ENCODE measurements at places on chromosomes 1 and 21.
A peak's percentile ranks its signal among the peaks of the same experiment; 100 is the strongest.

DNA sequence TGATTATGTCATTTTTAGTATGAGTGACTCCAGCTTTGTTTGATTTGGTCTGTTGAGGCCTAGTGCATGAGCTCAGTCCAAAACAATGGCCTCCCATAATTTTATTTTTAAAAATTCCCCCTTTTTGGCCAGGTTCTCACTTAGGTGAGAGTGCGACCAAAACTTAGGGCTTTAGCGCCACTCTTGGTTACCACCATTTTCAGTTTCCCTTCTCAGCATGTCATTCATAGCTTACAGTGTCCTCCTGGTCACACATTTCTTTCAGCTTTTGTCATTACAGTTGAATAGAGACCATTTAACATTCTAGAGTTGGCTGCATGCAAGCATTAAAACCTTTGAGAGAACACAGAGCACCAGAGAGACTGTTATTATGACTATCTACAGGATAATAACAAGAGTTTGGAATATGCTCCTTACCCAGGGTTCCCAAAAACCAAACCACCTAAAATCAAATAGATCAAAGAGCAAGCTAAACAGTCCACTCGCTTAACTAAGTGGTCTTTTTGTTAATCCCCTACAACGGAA is 85.4 kb downstream of the TLR5 start:
- DNase-seq = no peak

DNA sequence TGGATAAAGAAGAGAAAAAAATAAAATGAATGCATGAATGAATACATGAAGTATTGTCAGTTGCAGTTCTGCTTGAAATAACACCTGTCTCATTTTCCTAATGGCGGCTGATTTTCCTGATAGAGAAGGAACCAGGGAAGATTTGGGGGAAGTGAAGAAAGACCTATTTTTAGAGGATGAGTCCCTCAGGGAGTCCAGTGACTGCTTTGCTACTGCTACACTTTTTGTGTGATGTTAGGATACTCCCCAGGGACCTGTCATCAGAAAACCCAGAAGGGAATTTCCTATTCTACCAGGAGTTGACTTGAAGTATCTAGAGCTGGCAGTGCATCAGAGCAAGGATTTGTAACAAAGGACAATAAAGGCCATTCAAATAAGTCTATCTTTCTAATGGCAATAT is 114.8 kb downstream of the MAB21L3 start:
- no peak for DNase-seq

DNA sequence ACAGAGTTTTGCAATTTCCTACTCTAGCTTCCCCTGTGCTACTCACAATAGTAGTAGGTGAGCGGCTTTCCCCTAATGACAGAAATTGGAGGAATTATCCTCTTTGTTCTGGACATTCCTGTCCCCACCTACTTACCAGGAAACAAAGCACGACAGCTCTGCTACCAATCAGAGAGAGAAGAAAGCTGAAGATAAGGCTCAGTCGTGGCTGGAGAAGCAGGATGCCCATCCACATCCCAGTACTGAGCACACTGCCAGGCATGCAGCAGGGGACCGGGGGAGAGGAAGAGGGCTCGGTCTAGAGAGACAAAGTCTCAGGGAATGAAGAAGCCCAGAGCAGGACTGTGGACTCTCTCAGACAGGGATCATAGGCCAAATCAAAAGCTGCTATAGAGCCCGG is 134.1 kb upstream of the KRTAP19-8 start:
- no peak for DNase-seq

GRCh38 chr1:241654019-241654418 is 1.9 kb downstream of the WDR64 start:
- no peak for DNase-seq

DNA sequence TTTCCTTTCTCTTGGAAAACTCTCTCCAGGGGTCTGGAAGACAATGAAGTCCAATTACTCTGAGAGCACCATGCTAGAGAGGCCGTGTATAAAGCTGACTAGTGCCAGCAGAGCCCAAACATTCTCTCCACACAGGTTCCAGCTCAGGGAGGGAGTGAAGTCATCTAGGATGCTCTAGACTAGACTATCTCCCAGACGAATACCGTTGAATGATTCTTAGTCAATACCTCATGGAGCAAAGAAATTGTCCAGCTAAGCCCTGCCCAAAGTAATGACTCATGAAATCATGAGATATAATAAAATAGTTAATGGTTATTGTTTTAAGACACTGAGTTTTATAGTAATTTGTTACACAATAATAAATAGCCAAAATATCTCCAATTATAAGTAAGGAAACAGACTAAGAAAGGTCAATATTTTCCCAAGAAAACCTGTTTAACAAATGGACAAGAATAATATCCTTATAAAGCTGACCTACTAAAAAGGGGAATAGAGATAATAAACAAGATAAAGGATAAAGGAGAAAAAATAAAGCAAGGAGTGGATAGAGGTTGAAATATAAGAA is 163.9 kb upstream of the LRRC7 start:
- DNase-seq = no peak

DNA sequence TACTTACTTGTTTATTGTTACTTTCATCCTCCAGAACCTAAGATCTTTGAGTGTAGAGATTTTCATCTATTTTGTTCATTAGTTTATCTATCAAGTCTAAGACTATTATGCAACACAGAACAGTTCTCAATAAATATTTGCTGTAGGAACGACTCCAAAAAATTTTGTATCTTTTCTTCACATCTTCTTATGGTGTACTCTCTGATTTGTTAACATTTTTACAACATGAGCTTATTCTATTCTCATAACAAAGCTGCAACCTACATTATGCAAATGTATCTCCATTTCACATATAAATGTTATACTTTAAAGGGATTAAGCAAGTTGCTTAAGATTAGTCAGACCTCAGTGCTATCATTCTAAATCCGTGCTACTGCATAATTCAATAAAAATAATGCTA is 514.2 kb upstream of the ZP4 start:
- no peak for DNase-seq

DNA sequence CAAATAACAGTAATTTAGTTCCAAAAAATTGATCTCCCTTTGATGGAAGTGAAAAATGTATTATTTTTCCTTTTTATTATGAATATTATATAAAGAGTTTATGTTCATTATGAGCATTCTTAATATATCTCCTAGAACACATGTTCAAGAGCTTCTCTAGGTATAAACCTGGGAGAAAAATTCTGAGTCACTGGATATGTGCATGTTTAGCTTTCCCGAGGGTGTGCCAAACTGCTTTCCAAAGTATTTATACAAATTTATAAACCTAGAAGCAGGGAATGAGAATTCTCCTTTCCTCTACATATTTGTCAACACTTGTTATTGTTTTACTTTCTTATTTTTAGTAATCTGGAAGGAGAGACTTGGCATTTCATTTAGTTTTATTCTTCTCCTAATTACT is 25.0 kb downstream of the XCL2 start:
- DNase-seq = no peak

DNA sequence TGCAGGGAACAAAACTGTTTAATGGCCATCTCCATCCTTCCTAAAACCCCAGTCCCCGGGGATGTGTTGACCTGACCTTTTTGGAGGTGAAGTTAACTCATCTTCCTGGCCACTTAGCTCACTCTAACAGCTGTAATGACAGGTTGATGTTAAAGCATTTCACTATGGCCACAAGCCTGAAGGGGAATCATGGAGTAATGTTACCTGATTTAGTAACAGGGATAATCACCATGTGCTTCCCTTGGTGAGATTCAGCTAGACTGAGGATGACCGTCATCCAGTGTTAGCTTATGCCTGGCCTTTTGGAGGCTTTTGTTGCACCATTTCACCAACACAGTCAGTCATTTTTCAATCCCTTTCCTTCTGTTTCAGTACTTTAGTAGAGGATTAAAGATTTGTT is 64.3 kb upstream of the RAVER2 start:
- DNase-seq = no peak

- no peak for DNase-seq
Measured at GRCh38 chr1:157106813-157107189, 7.2 kb upstream of the ETV3L start.

DNA sequence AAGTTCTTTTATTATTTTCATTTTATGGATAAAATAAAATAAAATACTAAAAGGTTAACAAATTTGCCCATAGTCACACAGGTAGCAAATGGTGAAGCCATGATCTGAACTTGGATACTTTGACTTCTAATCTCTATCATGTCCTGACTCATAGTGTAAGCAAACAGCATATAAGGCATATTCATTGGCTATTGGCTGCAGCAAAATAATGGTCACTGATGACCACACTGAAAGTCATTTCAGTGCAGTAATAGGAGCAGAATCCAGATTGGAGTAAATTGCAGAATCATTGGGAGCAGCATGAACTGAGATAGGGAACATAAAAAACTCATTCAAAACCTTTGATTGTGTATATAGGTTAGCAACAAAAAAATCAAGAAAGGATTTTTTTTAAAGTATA is 262.9 kb downstream of the PLA2G4A start:
- no peak for DNase-seq

DNA sequence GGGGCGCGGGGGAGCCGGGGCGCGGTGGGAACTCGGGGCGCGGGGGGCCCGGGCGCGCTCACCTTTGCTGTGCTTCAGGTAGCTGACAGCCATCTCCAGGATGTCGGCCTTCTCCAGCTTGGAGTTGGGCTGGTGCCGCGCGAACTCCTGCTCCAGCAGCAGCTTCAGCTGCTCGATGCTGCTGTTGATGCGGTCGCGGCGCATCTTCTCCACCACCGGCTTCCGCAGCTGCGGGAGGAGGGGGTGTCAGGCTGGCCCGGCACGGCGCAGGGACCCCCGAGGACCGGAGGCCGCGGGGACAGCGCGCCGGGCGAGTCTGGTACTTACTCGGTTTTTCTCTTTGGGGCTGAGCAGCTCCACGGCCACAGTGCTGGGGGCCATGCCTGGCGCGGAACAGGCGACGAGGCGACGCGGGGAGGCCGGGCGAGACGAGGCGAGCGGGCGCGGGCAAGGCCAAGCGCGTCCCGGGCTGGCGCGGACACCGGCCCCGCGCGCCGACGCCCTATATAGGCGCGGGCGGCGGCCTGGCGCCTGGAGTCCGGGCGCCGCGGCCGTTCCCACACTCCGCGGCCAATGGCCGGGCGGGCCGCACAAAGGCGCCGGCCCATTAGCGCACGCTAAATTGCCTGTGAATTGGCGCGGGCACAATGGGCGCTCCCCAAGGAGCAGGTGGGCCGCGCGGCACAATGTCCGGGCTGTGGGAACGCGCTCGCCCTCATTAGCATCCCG is at the start of gene HES5:
Gene HES5 (minus strand): TSS at position 480 of the 729 bp plus-strand sequence. CDS start 99 bp downstream, at position 381.
- no peak for DNase-seq

- DNase-seq = no peak
Measured at GRCh38 chr1:116254776-116255175, 118.3 kb upstream of the ATP1A1 start.

DNA sequence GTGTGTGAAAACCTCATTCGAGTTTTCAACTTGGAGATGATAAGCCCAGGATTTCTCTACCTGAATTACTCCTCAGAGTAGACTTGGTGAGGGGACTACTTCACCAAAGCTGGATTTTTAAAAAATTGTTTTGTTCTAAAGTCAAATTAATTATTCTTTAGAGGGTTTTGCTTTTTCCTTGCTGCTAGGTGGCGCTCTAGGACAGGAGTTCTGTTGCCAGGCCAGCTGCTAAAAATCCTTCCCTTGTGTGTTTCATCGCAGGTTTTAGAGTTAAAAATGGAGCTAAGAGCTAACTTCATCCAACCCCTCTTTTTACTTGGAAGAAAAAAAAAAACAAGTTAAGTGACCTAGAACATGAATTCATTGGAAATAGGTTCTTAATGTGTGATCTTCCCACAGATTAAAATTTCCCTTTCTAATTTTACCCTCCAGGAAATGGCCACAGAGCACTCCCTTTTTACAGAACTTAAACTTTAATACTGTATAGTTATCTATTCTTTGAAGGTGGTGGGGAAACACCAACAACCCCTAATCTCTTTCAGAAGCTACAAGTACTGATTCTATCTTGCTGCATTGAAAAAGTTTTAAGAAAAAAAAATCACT is 36.7 kb upstream of the FAM163A start:
- peak; percentile 49 for DNase-seq

DNA sequence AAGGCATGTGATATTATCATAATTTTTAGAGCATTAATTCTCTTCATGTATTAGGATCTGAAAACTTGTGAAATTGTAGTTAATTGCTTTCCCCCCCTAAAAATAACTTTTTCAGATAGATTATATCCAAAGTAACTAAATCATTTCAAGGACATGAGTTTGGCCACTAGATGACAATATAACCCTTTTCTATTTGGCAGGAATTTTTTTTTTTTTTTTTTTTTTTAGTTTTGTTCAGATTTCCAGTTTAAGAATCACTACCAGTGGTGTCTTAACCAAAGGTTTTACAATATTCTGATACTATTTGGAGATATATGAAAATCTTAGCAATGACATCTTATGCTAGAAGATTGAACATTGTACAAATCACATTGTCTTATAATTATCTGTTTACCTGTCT is 370.8 kb downstream of the AMY1C start:
- DNase-seq = no peak

GRCh38 chr1:26015358-26015757 is 6.2 kb upstream of the EXTL1 start:
- DNase-seq = no peak

GRCh38 chr1:44643721-44644334 is 30.5 kb downstream of the TMEM53 start:
- no peak for DNase-seq

DNA sequence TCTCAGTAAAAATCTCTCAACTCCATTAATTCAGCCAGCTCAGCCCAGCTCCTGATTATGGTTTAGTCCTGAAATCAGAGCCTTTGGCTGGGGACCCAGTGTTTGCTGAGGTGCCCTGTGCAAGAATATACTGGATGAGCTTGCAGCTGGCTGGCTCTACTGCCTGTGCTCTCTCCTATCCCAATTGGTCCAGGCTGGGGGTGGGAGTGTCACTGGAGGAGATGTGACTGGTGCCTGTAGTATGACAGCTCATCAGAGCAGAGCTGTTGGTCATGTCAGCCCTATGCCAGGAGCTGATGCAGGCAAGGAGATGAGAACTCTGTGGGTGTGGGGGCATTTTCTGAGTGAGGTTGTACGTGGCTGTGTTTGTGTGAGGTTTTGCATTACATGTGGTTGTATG is 87.0 kb downstream of the TNR start:
- DNase-seq = no peak

GRCh38 chr1:248231117-248231516 is at the start of gene OR2M4:
TSS of gene OR2M4 (plus strand) at chr1:248231417. CDS start at chr1:248238929, 7,512 bp downstream.
- no peak for DNase-seq

GRCh38 chr1:3586986-3587759 is 24.1 kb downstream of the MEGF6 start:
- DNase-seq = peak; percentile 62

All from head of caudate nucleus (tissue), 42 donors.